A549 treated with CpdA at 1 μM for 4 hours (cell line): ENCODE measurements at places on chromosomes 3 and 15. TPM values are rescaled to one million over a fixed set of nuclear protein-coding genes. Genes with fewer than 3 reads are reported as not detected.

QARS1 gene
- total RNA-seq: 124 to 161 TPM (median 149 TPM) in 5 replicates

SI gene
- not detected in 5 replicates for total RNA-seq

SLC6A20 gene
- total RNA-seq: 0.02 to 0.05 TPM in 2 of 5 replicates, not detected in the others

CD96 gene
- total RNA-seq: not detected in 5 replicates

HGD gene
- total RNA-seq: 12.7 to 18.2 TPM (median 15.7 TPM) in 5 replicates

TTLL13 gene
- 0.22 to 1.1 TPM (median 0.47 TPM) in 5 replicates for total RNA-seq

GHSR gene
- total RNA-seq: not detected in 5 replicates

GPX1 gene
- 244 to 303 TPM (median 289 TPM) in 5 replicates for total RNA-seq

ZNF385D gene
- not detected in 5 replicates for total RNA-seq

MON1A gene
- 5.0 to 9.9 TPM (median 8.2 TPM) in 5 replicates for total RNA-seq

MESP2 gene
- total RNA-seq: 0.41 to 0.73 TPM (median 0.51 TPM) in 4 of 5 replicates, not detected in the other

GP9 gene
- not detected in 5 replicates for total RNA-seq

RFX7 gene
- 9.8 to 14.5 TPM (median 12.6 TPM) in 5 replicates for total RNA-seq

PDZRN3 gene
- total RNA-seq: not detected in 5 replicates

CFAP100 gene
- not detected in 5 replicates for total RNA-seq

FGF12 gene
- total RNA-seq: 0.34 to 1.0 TPM (median 0.61 TPM) in 5 replicates

XCR1 gene
- total RNA-seq: not detected in 5 replicates

IL5RA gene
- total RNA-seq: not detected in 5 replicates

ARGFX gene
- not detected in 5 replicates for total RNA-seq

PLA2G4E gene
- total RNA-seq: not detected in 5 replicates

CKMT1A gene
- total RNA-seq: 1.2 to 3.3 TPM (median 2.4 TPM) in 5 replicates

ACKR2 gene
- total RNA-seq: 0.07 TPM in 1 of 5 replicates, not detected in the others

SHF gene
- total RNA-seq: 0.63 to 1.4 TPM (median 0.76 TPM) in 5 replicates

GPR160 gene
- 1.2 to 2.0 TPM (median 1.8 TPM) in 5 replicates for total RNA-seq

TM4SF1 gene
- 1,446 to 2,525 TPM (median 1,775 TPM) in 5 replicates for total RNA-seq

GOLGA8S gene
- total RNA-seq: 0.10 to 0.20 TPM (median 0.15 TPM) in 5 replicates
